ENCODE measurements at places on chromosomes 7 and 10.
A peak's percentile ranks its signal among the peaks of the same experiment; 100 is the strongest.

- DNase-seq, result no peak
Observed at GRCh38 chr7:95095259-95095965, 188.0 kb downstream of the PPP1R9A start.

- DNase-seq, result no peak
Observed at GRCh38 chr7:155463114-155463811, 5.3 kb downstream of the EN2 start.

- DNase-seq, result no peak
Observed at GRCh38 chr10:121309164-121309563, 289.1 kb downstream of the FGFR2 start.

GRCh38 chr7:84025332-84025927, 169.2 kb downstream of the SEMA3A start:
- no peak for DNase-seq

DNA sequence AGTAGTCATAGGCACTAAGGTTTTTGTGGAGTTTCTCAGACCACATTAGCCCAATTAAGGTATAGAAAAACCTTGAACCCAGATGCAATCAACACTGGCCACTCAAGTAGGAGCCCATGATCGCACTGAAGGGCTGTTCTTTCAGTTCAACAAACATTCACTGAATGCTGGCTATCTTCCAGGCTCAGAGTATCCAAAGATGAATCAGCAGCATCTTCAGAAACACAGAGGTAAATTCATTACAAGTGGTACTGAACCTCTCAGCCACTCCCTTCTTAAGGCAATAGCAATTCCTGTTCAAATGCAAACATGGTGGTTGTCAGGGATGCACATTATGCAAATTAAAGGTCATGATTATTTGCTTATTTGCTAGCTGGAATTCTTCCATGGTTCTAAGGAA, 17.1 kb downstream of the KCNK18 start:
- DNase-seq, result no peak

GRCh38 chr10:87642486-87642885, 17.2 kb upstream of the PAPSS2 start:
- DNase-seq, result no peak

- DNase-seq, result no peak
Observed at GRCh38 chr10:5595591-5595990, 70.8 kb downstream of the ASB13 start.

- DNase-seq, result no peak
Observed at GRCh38 chr10:126502441-126502840, 114.2 kb upstream of the ADAM12 start.

- DNase-seq, result peak; percentile 73
Observed at GRCh38 chr10:110221721-110222261, 14.4 kb downstream of the MXI1 start.

DNA sequence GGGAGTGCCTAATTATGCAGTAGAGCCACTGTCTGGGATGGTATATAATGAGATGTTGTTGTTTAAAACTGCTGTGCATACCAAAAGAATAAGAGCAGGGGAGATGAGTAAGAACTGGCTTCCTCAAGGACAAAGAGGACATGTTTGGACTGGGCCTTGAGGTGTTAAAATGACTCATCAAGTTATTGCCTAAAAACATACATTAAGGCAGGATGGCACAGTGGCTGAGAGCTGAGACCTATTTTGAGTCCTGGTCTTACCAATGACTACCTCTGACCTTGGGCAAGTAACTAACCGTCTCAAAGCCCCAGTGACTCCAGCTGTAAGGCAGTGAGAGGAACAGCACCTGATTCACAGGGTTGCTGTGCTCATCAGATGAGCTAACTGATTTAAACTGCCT, 71.1 kb downstream of the CFAP58 start:
- no peak for DNase-seq

GRCh38 chr7:45982907-45983719, 62.0 kb upstream of the IGFBP3 start:
- DNase-seq, result no peak
